ENCODE measurements at places on chromosomes 12 and 14.

DNA sequence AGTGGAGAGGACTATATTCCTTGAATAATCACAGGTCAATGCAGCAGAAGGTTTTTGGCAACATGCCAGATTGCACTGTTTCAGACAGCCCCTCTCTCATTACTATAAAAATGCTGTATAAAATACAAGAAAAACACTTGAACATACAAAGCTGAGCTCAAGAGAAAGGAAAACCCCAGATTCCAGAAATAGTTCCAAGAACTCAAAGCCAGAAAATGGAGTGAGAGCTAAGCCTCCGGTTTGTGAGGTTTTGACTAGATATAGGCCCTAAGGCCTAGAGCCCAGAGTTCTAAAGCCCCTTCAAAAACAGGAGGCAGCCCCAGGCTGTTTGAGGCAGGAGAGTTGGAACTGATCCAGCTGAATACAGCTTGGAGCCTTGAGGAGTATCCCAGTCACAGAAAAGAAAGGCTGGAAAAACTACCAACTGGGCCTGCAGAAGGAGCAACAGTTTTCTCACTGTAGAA lies 29.4 kb upstream of the ACTN1 start:
- peak; percentile 61 for DNase-seq

- no peak for DNase-seq
Measured at GRCh38 chr14:71290960-71291466, 383.8 kb downstream of the PCNX1 start.

- no peak for DNase-seq
Measured at GRCh38 chr12:47264951-47265350, 185.2 kb upstream of the AMIGO2 start.

DNA sequence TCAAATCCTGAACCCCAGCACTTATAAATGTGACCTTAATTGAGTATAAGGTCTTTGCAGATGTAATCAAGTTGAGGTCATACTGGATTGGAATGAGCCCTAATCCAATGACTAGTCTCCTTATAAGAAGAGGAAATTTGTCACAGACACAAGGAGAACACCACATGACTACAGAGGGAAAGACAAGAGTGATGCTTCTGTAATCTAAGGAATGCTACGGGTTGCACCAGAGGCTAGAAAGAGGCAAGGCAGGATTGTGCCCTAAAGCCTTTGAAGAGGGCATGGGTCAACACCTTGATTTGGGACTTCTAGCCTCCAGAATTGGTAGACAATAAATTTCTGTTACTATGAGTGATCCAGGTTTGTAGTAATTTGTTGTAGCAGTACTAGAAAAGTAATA lies 135.0 kb downstream of the FOXG1 start:
- DNase-seq = no peak

GRCh38 chr12:41856228-41856627 lies 288.4 kb downstream of the GXYLT1 start:
- DNase-seq = peak; percentile 15

- DNase-seq = no peak
Measured at GRCh38 chr14:50087341-50088116, 28.8 kb downstream of the VCPKMT start.

DNA sequence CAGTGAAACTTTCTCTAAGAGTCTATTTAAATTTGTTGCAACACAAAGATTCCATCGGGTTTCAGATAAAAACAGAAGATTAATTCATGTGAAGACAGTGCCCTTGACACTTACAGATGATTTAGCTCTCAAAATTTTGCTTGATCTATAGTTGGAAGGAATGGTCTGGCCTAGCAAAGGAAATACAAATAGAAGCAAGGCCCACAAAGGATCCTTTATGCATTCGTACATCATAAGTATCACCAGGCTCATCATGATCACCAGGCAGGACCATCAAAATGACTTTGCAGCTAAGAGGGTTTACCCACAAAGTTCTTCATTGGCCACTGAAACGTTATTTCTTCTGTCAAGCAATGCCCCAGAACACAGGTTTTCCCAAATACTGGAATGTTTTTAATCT lies 24.8 kb downstream of the JKAMP start:
- no peak for DNase-seq

DNA sequence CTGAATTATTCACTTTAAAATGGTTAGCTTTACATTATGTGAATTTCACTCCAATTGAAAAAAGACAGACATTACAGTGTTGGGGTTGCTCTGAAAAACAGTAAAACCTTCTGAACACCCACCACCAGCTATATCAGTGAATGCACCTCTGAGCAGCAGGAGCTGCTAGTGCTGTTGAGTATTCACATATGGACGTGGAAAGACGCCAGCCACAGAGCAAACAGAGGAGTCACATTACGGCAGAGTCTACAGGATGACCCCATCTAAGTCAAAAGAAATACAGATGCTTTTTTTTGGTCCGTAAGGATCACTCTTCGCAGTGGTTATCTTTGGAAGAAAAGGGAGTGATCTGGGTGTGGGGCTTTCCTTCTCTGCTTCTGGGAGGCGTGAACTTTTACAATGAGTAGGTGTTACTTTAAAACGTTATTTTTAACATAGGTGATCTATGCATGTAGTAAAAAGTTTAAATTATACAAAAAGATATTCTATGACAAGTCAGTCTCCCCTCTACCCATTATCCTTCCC lies 4.5 kb downstream of the HVCN1 start:
- DNase-seq = no peak

- no peak for DNase-seq
Measured at GRCh38 chr12:123879101-123879500, 93.5 kb downstream of the CCDC92 start.

- no peak for DNase-seq
Measured at GRCh38 chr14:79598339-79598738, 613.0 kb downstream of the DIO2 start.

GRCh38 chr14:101878211-101878821 lies 86.1 kb upstream of the DYNC1H1 start:
- DNase-seq = no peak

GRCh38 chr12:2150833-2151232 lies 98.0 kb downstream of the CACNA1C start:
- DNase-seq = no peak

DNA sequence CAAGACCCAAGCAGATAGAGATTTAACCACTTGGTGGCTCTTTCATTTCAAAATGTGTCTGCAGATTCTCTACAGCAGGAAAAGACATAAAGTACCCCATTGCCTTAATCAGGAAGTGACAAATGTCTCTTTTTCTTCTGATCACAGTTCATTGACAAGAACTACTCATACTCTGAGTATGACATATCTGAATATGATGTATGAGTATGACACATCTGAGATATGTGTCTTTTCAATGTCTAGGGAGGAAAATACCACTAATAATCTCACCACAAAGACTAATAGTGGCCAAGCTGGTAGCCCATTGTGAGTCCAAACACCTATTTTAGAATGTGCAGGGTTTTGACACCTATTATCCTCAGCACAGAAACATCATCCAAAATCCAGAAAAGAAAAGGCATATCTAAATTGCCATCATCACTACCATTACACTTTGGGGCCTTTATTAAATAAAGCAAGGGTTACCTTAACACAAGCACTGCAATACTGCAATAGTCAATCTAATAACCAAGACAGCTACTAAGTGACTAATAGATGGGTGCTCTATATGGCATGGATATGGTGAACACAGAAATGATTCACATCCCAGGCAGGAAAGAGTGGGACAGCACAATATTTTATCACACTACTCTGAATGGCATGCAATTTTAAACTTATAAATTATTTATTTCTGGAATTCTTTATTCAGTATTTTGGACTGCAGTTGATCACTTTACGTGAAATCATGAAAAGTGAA lies 243.7 kb upstream of the FAR2 start:
- no peak for DNase-seq

GRCh38 chr12:90858252-90858651 lies 96.7 kb downstream of the CCER1 start:
- DNase-seq = peak; percentile 62

GRCh38 chr14:77231721-77232120 lies 39.3 kb downstream of the NGB start:
- no peak for DNase-seq

- DNase-seq = peak; percentile 22
Measured at GRCh38 chr12:86376052-86376451, 119.9 kb upstream of the MGAT4C start.

DNA sequence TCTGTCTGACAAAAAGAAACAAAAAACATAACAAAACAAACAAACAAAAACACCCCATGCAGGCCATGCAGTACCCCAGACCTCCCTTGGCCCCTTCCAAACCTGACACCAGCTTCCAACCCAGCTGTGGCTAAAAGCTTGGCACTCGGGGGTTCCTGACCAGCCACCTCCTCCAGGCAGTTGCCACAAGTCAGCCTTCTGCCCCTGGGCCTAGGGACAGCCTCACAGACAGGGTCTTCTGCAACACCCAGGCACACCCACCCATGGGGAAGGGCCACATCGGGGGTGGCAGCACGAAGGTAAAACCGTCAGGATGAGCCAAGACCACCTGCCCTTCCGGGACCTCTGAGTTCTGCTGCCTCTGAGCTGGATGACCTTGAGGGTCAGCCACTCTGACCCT lies 10.7 kb upstream of the TMEM119 start:
- no peak for DNase-seq

DNA sequence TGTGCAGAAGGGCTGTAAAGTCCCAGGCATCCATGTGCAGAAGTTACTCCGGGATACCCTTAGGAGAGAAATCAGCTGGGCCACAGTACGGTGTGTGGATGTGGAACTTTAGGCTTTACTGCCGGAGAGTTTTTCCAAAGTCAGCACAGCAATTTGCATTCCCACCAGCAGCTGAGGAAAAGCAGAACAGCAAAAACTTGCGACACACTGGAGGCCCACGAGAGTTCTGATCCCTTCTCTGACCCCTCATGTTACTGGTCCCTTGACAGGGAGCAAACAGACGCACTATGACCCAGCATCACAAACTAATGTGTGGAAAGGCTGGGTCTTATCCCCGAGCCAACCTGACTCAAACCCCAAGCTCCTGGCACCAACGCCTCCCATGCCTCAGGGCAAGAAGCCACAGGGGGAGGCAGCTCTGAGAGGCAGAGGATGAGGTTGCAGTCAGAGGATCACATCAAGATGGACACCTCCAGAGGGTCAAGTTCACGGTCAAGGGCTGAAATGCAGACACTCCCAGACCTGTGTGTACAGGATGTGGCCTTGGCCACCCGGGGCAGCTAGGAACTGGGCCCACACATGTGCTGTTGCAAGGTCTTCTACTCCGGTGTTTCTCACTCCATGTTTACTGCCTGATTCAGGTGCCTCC lies 38.6 kb downstream of the CCDC88C start:
- DNase-seq = no peak

DNA sequence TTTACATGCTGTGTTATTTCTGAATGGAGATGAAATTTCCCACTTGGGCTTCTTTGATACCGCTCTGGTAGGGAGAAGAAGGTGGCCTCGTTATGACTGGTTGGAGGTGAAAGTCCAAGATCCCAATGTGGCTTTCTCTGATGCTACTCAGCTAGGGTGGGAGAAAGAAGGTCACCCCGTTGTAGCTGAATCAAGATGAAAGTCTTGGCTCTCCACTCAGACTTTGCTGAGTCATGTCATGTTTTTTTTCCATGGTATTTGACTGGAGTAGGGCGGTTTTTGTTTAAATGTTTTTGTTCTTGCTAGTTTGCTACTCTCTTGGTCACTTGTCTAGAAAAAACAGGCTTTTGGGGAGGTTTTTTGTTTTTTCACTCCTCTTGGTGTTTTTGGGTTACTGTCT lies 2.4 kb upstream of the PDE6H start:
- no peak for DNase-seq

DNA sequence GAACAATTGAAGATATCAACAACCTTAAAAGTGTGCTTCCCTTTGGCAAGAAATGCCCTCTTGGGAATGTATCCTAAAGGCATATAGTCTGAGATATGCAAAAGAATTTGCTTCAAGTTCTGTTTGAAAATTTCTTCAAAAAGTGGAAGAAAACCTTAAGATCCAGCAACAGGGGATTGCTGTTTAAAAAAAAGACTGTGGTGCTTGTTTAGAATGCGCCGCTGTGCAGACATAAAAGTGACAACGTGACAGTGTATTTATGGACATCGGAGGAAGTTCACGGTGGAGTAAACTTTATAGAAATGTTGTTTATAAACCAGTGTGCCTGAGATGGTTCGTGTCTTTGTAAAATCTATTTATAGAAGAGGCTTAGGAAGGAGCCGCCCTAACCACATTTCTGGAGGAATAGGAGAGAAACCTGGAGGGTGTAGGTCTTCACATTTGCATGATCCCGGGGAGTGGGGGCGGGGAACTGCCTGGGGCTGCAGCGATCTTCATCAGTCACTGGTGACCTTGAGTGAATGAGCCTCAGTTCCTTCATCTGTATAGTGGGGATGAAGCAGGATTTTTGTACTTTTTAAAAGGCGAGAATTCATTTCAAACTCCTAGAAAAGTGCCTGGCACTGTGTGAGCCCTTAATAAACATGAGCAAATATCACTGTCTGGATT lies 27.5 kb downstream of the ADGRD1 start:
- peak; percentile 18 for DNase-seq

GRCh38 chr12:75725521-75726111 lies 214.2 kb upstream of the KRR1 start:
- no peak for DNase-seq

GRCh38 chr14:82897469-82898308 lies 1364.0 kb upstream of the SEL1L start:
- peak; percentile 4 for DNase-seq

DNA sequence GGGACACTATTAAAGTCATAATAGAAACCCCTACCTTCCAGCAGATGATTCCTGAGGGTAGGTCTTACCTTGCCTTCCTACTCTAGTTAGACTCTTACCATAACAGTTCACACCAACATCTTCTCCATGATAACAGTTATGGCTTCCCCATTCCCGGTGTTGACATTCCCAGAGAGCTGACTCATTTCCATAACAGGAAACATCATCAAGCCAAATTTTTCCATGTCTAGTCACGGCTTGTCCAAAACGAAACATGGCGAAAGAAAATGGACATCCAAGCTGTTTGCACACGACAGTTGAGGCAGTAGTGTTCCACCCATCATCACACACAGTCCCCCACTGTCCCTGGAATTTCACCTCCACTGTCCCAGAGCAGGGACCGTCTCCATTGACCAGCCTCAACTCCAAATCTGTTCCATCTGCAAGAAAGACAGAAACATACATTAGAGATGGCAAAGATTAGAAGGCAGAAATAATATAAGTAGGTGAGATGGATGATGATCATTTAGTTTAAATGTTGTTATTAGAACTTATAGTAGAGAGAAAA lies 10.6 kb downstream of the CD163L1 start:
- no peak for DNase-seq

GRCh38 chr14:62125793-62126192 lies 363.6 kb downstream of the SNAPC1 start:
- no peak for DNase-seq

DNA sequence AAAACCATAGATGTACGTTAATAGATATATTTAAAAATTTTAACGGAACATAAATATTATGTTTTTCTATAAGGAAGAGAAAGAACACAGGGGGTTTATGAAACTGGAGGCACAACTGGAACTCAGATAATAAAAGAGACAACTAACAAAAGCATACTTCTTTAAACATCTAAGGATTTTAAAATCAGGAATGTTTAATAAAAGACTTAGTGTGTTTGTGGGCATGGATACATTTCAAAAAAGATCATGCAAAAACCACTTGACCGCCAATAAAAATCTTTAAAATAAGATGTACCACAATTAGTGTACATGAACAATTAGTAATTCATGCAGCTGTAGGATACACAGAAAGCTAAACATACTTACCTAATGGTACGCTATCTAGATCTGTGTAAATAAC lies 113.0 kb downstream of the KIF21A start:
- no peak for DNase-seq

GRCh38 chr12:32535288-32535999 lies 136.1 kb downstream of the FGD4 start:
- peak; percentile 70 for DNase-seq
